NCI-H2029 treated with DMSO at 0.1 percent for 48 hours (cell line): ENCODE measurements at places on chromosomes 3 and 15.

DNA sequence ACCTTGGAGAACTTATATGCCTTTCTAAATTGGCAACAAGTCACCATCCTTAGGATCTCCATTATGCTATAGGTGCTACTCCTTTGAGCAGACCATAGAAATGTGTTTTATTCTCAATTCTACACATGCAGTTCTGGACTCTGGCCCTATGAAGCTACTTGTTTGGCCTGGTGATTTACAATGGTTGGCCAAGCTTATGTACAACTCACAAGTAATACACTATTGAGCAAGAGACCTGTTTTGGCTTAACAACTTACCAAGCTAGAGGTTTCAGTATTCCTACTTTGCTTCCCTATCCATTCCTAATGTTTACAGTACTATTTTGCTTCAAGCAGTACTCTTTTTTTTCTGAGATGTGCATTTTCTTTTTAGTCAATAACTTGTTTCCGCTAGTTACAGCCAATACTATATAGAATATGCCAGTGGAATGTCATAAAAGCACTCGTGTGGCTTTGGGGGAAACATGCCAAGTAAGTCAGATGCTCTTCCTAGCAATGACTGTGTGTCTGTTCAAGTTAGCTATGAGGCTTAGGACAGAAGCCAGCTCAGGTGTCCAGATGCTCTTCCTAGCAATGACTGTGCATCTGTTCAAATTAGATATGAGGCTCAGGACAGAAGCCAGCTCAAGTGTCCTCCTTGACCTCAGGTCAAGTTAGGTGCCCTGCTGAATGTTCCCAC lies 174.9 kb upstream of the SEMA6D start:
- DNase-seq, result no peak

- DNase-seq, result no peak
These were observed 218.0 kb downstream of the ZBBX start for GRCh38 chr3:167162083-167162482.

GRCh38 chr3:54772051-54772450 lies 155.8 kb downstream of the LRTM1 start:
- no peak for DNase-seq

DNA sequence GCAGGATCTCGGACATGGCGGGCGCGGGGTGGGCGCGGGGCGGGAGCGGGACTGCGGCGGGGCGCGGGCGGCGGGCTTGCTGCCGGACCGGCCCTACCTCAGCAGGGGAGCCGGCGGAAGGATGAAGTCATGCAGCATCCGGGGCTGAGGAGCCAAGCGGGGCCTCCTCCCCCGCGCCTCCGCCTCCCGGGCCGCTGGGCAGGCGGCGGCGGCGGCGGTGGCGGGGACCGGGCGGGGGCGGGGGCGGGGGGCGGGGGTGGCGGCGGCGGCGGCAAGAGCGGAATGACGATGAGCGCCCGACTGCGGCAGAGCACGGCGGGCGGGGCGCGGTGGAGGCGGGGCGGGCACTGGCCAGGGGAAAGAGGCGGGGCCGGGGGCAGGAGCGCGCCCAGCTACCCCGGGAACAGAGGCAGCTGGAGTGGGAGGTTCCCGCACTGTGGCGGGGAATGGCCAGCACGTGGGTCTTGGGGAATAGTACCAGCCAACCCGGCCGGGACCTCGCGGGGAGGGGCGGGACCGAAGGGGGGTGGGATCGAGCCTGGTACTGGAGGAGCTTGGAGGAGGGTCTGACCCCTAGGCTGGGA lies at the start of gene CAMK2N2:
Gene CAMK2N2, minus strand, starts transcription at position 284 of the 584 bp plus-strand sequence. Its CDS starts 268 bp downstream, at position 16.
- DNase-seq, result peak; percentile 75

- DNase-seq, result no peak
These were observed 61.3 kb downstream of the ZDHHC19 start for GRCh38 chr3:196149831-196150301.

DNA sequence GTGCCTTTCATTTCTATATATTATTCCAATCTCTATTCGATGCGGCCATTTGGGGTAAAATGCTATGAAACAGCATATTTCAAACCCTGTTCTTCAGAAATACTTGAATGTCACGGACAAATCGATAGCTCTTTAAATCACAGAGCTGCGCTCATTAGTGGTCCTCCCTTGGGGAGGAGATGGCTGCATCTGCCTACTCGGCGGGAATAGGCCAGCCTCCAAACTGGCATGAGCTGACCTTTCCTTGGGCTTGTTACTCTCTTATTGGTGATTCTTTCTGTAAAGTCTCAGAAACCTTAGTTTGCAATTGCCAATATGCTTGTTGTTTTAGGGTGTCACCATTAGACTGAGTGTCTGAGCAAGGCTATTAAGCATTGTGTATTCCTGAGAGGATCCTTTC lies 120.9 kb downstream of the BDH1 start:
- no peak for DNase-seq

- DNase-seq, result no peak
These were observed 115.5 kb upstream of the ABHD17C start for GRCh38 chr15:80579611-80580010.
